ENCODE measurements at places on chromosomes 5 and 9.
A peak's percentile ranks its signal among the peaks of the same experiment; 100 is the strongest.

GRCh38 chr5:53403291-53403690 lies 77.1 kb upstream of the FST start:
- DNase-seq: no peak

- peak; percentile 47 for DNase-seq
These were observed 637 bp upstream of the SMC5 start for GRCh38 chr9:70257991-70258691.

GRCh38 chr9:129811967-129812363 lies 9.0 kb downstream of the TOR1B start:
- no peak for DNase-seq

DNA sequence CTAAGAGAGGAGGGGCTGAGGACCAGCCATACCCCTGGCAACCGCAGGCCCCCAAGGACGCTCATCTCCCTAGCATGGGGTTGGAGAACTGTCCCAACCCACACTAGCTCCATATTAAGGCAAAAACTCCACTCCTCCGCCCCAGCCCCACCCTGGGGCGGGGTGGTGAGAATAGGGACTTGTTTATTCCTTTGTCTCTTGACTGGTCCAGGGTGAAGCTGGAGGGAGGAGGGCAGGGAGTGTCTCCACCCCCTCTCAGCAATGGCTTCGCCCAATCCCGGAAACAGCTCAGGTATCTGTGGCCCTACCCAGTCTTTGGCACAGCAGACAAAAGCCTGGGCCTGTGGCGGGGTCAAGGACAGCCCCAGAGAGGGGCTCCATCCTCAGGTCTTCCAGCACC lies 16.9 kb downstream of the PRRX2 start:
- no peak for DNase-seq

DNA sequence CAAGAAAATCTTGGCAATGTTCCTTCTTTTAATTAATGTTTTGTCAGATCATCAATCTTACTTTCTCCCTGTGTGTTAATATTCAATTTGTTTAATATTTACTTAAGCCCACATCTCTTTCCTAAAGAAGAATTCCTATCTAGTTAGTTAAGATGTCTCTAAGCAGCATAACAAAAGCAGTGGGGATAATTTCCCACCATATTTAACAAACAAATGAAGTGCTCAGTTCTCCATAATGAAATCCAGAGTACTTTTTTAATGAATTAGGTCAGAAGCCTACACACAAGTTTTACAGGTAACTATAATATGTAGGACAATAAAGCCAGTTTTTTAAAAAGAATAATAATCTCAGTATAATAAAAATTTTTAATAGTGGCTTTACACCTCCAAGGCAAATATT lies 1918.8 kb downstream of the EFNA5 start:
- DNase-seq: peak; percentile 75

DNA sequence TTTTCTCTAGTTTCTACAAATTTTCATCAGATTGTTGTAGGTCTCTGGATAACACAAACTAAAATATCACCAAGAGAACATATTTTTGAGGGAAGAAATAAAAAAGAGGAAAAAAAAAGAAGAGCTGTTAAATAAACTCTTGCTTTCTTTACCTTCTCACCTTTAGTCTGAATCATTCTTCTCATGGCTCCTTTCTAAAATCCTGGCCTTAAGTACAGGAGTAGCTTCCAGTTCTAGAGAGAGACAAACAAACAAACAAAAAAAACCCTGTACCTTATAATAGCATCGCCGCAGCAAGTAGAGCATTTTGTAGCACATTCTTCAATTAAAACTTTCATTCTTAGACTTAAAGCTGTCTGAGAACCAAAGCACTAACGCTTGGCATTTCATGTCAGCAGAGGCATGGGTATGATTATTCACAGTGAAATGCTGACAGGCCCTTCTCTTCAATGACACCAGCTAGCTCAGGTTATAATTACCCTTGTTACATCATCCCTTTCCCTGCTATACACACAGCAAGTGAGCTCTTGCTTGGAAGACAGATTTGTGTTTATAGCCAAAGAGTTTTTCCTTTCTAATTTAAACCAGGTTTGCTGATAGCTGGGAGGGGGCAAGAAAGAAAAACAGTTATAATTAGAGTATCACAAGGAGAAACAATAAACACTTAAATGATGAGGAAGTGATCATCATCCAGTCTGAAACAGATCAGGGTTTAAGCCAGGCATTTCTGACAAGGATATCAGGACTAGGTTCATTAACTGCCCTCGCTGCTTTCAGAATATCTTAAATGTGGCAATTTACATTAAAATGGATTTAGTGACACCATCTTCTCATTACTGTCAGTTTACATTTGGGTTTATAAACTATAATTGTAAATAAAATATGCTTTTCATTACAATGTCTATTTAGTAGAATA lies 510.9 kb upstream of the ZNF608 start:
- no peak for DNase-seq

Data from NCI-H446 treated with DMSO at 0.1 percent for 48 hours (cell line).